Type B pancreatic cell (in vitro differentiated cells): ENCODE measurements at places on chromosomes 6 and 20. TPM values are rescaled to one million over a fixed set of nuclear protein-coding genes. Genes with fewer than 3 reads are reported as not detected.

Gene C6orf141
- total RNA-seq = 9.5 and 19.2 TPM in 2 replicates

Gene KIF6
- total RNA-seq = 0.79 and 3.3 TPM in 2 replicates

DNA sequence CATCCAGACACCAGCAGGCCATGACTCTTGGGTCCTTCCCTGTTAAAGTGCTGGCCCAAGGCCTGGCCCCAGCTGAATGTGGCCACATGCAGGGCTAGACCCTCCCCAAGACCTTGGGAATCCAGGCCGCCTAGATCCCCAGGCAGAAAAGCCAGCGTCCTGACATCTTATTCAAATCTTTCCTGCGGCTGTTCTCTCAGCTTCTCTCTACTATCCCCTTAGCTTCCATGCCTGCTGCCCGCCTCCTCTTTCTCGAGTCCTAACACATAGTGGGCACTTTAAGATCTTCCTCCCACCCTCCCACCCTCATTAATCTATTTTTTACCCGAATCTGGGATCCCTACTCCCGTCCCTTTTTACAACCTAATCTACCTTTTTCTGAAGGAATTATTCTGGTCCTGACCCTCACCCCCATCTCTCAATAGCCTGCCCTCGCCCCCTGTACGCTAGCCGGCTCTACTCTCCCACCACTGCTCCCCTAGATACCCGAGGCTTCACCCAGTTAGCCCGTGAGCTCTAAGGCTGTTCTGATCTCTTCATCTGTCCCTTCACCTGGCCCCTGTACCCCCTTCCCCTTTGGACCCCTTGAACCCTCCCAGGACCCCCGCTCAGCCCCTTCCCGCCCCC, at the start of gene CCHCR1:
Gene CCHCR1, minus strand, starts transcription at position 290 of the 627 bp plus-strand sequence. Its CDS starts 202 bp downstream, at position 88.
- H3K27me3 ChIP-seq = no peaks in the 10 kb centered on the region
- H3K27ac ChIP-seq = peak within 1 kb of the TSS; percentile 81
- H3K4me3 ChIP-seq = peak within 1 kb of the TSS; percentile 94
- H3K36me3 ChIP-seq = peaks cover 3% of the 10 kb centered on the region

DNA sequence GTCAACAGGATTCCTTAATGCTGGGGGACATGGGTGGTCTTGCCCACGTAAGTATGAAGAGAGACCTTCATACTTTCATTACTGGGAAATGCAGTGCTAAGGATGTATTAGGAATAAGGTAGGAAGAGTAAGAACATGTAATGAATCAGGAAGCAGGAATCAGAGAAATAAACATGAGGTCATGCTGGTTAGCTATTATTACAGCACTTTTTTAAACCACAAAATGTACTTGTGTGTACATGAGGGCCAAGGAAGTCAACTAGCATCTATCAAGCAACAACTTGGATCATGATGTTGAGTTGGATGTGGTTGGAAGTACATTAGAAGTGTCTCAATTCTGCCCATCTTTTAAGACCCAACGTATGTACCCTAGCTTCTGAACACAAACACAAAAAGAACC, 63.5 kb upstream of the E2F3 start:
- H3K4me1 ChIP-seq = no peaks in the 10 kb centered on the region
- DNase-seq = no peak
- no peaks in the 10 kb centered on the region for H3K36me3 ChIP-seq

Gene RIPOR3
- total RNA-seq = 1.9 and 5.1 TPM in 2 replicates
